Effector memory CD8-positive, alpha-beta T cell (primary cell): ENCODE measurements at places on chromosomes 2 and 18.

DNA sequence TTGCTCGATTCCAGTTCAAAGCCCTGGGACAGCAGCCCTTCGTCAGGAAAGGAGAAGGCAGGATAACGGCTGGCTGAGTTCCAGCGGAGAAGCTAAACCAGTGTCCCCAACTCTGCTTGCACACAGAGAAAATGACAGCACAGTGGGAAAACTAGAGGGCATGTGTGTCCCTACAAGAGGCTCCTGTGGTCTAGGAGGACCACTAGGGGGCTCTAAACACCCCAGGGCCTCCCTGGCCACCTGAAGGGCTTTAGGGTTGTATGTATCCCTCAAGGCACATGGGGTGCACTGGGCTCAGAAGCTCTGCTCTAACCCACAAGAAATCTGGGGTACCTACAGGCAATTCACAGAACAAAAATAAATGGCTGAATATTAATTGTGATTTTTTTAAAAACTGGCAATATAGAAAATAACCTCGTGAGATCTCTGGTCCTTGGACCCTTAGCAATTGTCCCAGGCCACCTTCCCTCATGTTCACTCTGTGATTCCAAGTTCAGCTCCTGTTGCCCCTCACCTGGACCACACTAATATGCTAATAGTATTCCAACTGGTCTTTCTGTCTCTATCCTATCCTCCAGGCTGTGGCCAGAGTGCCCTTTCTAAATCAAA is 17.5 kb downstream of the STAT1 start:
- H3K4me1 ChIP-seq: peaks cover 30% of the 10 kb centered on the region
- peak overlapping the region; percentile 87 for H3K27ac ChIP-seq
- no peaks in the 10 kb centered on the region for H3K27me3 ChIP-seq
- no peak overlapping the region for H3K4me3 ChIP-seq
- peaks cover 98% of the 10 kb centered on the region for H3K36me3 ChIP-seq

GRCh38 chr2:1502891-1503304 is 89.6 kb downstream of the TPO start:
- H3K4me3 ChIP-seq: no peak overlapping the region
- DNase-seq: no peak
- H3K27me3 ChIP-seq: no peaks in the 10 kb centered on the region
- H3K36me3 ChIP-seq: no peaks in the 10 kb centered on the region

DNA sequence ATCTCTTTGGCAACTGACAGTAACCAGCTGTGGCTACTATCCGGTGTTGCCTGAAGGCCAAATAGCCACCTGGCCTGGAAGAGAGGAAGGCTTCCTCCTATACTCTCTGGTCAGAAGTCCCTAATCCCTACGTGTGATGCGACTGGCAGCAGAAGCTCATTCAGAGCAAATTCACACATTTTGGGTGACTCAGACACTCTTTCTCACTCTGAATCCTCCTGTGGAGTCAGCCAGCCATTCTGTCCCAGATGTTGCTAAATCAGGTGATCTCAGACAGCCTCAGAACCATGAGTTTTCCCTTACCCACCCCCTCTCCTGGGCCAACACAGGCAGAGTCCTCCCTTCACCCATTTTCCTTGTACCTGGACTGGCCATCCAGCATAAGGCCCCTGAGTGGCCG is 34.7 kb downstream of the CFAP53 start:
- no peaks in the 10 kb centered on the region for H3K36me3 ChIP-seq
- peaks cover 57% of the 10 kb centered on the region for H3K27me3 ChIP-seq
- H3K27ac ChIP-seq: no peak overlapping the region
- H3K4me3 ChIP-seq: no peak overlapping the region
- DNase-seq: no peak
- no peaks in the 10 kb centered on the region for H3K4me1 ChIP-seq

- H3K36me3 ChIP-seq: no peaks in the 10 kb centered on the region
- H3K4me1 ChIP-seq: no peaks in the 10 kb centered on the region
- no peak overlapping the region for H3K4me3 ChIP-seq
- no peak overlapping the region for H3K27ac ChIP-seq
Measured at GRCh38 chr2:75561566-75562512, 1.1 kb upstream of the EVA1A start.

GRCh38 chr18:79935499-79935898 is 16.0 kb downstream of the SLC66A2 start:
- peaks cover 40% of the 10 kb centered on the region for H3K36me3 ChIP-seq
- no peak overlapping the region for H3K27ac ChIP-seq
- no peaks in the 10 kb centered on the region for H3K27me3 ChIP-seq
- DNase-seq: no peak
- no peak overlapping the region for H3K4me3 ChIP-seq

DNA sequence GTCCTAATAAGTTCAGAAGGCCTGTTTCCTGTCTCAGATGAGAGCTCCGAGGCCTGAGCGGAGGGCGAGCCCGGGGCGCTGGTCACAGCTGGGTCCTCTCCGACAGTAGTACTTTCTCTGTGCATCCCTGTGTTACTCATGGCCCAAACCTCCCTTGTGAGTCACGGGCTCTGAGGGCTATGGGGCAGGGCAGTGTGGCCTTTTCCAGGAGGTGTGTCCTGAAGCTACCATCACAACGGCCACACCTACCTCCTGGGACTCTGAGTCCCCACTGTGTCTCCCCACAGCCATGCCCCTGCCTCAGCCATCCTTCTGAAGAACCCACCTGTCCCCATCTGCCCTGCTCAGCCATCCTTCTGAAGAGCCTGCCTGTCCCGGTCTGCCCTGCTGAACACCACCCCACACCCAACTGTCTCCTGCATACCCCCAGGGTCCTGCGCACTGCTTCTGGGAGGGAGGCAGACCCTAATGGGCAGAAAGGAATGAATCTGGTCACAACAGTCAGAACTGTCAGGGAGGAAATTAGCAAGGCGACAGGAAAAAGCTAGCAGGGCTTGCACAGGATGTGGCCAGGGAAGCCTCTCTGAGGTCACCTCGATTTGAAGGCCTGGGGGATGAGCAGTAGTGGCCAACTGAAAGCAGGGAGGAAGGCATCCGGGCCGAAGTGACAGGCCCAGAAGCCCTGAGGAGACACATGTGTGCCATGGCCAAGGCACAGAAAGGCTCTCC is 145.4 kb upstream of the RIOK3 start:
- H3K27ac ChIP-seq: peak overlapping the region; percentile 93
- peak; percentile 12 for DNase-seq
- no peaks in the 10 kb centered on the region for H3K27me3 ChIP-seq
- peak overlapping the region; percentile 74 for H3K4me3 ChIP-seq
- H3K36me3 ChIP-seq: no peaks in the 10 kb centered on the region
- H3K4me1 ChIP-seq: peaks cover 25% of the 10 kb centered on the region

DNA sequence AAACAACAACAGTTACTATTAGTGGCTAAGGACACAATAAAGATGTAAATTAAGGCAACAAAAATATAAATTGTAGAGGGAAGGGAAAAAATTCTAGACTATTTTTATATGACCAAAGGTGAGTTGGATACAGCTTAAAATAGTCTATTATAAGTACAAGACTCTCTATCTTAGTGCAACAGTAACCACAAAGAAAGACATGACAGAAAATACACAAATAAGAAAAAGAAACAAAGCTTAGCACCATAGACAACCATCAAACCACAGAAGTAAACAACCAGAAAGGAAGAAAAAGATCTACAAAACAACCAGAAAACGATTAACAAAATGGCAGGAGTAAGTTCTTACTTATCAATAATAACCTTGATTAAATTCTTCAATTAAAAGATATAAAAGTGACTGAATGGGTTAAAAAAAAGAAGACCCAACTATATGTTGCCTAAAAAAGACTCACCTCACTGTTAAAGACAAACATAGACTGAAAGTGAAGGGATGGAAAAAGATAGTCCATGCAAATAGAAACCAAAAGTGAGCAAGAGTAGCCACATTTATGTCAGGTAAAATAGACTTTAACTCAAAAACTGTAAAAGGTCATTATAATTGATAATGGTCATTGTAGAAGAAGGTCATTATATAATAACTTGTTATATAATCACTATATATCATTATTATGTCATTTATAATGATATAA is 62.5 kb downstream of the USP40 start:
- H3K4me1 ChIP-seq: no peaks in the 10 kb centered on the region
- no peaks in the 10 kb centered on the region for H3K27me3 ChIP-seq
- peaks cover 7% of the 10 kb centered on the region for H3K36me3 ChIP-seq
- H3K27ac ChIP-seq: no peak overlapping the region
- H3K4me3 ChIP-seq: no peak overlapping the region

GRCh38 chr2:228543117-228543516 is 361.6 kb upstream of the SPHKAP start:
- H3K4me3 ChIP-seq: no peak overlapping the region
- no peaks in the 10 kb centered on the region for H3K4me1 ChIP-seq
- no peak for DNase-seq
- no peaks in the 10 kb centered on the region for H3K36me3 ChIP-seq
- no peaks in the 10 kb centered on the region for H3K27me3 ChIP-seq

GRCh38 chr2:230827774-230828271 is 36.9 kb upstream of the ITM2C start:
- H3K4me3 ChIP-seq: no peak overlapping the region
- no peak overlapping the region for H3K27ac ChIP-seq
- peaks cover 46% of the 10 kb centered on the region for H3K27me3 ChIP-seq
- H3K36me3 ChIP-seq: peaks cover 17% of the 10 kb centered on the region
- H3K4me1 ChIP-seq: peaks cover 6% of the 10 kb centered on the region
- DNase-seq: no peak

- H3K4me1 ChIP-seq: peaks cover 7% of the 10 kb centered on the region
- DNase-seq: no peak
- no peak overlapping the region for H3K27ac ChIP-seq
- no peak overlapping the region for H3K4me3 ChIP-seq
Measured at GRCh38 chr2:190794790-190795189, 85.8 kb upstream of the GLS start.

GRCh38 chr2:166179201-166179600 is 51.4 kb upstream of the SCN1A start:
- DNase-seq: no peak
- no peaks in the 10 kb centered on the region for H3K27me3 ChIP-seq
- H3K4me1 ChIP-seq: no peaks in the 10 kb centered on the region
- no peak overlapping the region for H3K27ac ChIP-seq
- H3K4me3 ChIP-seq: no peak overlapping the region

DNA sequence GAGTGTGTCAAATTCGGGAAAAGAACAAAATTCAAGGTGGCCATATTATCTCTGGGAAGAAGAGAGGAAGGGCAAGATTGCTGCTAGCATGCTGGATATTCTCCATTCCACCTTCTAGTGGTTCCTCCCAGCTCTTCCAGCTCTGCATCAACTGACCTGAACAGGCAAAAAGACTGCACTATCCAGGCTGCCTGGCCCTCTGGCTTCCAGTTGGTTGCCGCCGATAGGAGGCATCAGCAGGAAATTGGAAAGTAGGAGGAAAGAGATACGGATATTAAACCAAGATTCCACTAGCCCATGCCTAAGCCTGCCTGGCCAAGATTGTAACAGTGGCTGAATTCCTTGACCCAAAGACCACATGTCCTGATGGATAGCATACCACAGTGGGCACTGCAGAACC is 1.7 kb upstream of the RTTN start:
- H3K4me3 ChIP-seq: peak overlapping the region; percentile 98
- peaks cover 14% of the 10 kb centered on the region for H3K27me3 ChIP-seq
- H3K4me1 ChIP-seq: peaks cover 11% of the 10 kb centered on the region
- H3K36me3 ChIP-seq: peaks cover 4% of the 10 kb centered on the region

GRCh38 chr2:17657759-17658158 is 95.9 kb downstream of the SMC6 start:
- H3K27me3 ChIP-seq: no peaks in the 10 kb centered on the region
- no peak for DNase-seq
- H3K27ac ChIP-seq: no peak overlapping the region
- H3K4me3 ChIP-seq: no peak overlapping the region
